ENCODE measurements at places on chromosomes 13 and 19. TPM values are rescaled to one million over a fixed set of nuclear protein-coding genes. Genes with fewer than 3 reads are reported as not detected.

Gene ZNF486
- 10.6 TPM for total RNA-seq

Gene CYP2A6
- 1.9 TPM for total RNA-seq

Gene KLK3
- total RNA-seq = not detected

Gene IZUMO4
- 11.5 TPM for total RNA-seq

Gene RFPL4AL1
- total RNA-seq = not detected

Data from mucosa of gallbladder (tissue), 1 donor.